ENCODE measurements at places on chromosomes 3 and 15. TPM values are rescaled to one million over a fixed set of nuclear protein-coding genes. Genes with fewer than 3 reads are reported as not detected.

- no peak for DNase-seq
Observed at GRCh38 chr15:70526221-70526973, 237.0 kb downstream of the UACA start.

DNA sequence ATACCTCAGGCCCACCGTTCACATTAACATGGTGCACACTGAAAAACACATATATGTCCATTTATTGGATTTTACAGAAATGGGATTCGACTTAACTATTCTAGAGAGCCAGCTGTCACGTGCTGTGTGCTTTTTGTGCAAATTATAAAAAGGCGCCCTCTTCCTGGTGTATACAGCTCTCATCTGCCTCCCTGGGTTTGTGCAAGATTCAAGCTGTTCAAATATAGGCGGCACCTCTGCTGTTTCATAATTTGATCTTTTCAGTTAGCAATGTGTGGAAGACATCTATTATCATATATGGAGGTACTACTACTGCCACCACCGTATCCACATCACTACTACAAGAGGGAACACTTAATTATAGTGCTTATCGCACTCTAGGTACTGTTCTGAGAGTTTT lies 187.6 kb downstream of the EBLN2 start:
- no peak for DNase-seq

- DNase-seq, result no peak
Observed at GRCh38 chr3:35305406-35305805, 333.9 kb upstream of the ARPP21 start.

DNA sequence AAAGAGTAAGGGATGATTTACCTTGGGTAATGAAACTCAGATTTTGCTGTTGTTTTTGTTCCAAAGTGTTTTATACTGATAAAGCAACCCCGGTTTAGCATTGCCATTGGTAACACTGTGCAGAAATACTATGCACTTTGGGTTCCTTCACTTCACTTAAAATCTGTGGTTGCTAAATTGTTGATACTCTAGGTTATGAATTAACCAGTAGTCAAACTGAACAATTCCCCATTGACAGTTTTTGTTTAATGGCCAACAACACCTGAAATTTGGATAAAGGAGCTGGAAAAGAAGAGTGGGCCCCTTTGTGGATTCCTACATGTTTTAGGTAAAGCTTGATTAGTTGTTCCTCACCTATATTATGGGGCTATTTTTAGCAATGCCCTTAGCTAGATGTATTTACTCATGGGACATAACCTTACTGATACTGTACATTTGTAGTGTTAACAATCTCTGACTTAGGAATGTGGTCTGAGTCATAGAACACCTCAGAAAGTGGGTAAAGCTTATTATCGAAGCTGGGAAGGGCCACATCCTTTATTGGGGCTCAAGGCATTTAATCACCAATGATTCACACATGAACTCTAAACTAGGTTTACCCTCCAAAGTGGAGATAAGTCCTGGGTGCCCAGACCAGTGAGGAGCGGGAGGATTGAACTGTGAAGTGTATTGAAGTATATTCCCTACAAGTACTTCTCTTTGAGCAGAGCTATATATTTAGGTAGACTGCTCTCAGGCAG lies 29.5 kb upstream of the THRB start:
- DNase-seq, result no peak

GRCh38 chr15:97992823-97993222 lies 32.3 kb downstream of the ARRDC4 start:
- no peak for DNase-seq

Gene GOLGA8S
- total RNA-seq, result 0.57 TPM
